Tibial nerve (tissue), 4 donors: ENCODE measurements at places on chromosomes 2 and 18.

GRCh38 chr2:7392076-7392787 is 475.0 kb downstream of the RNF144A start:
- no peak for DNase-seq

- no peak for DNase-seq
These were observed 38.2 kb downstream of the FHOD3 start for GRCh38 chr18:36335476-36336279.

GRCh38 chr2:3039188-3040065 is 338.2 kb downstream of the EIPR1 start:
- DNase-seq: no peak

- DNase-seq: no peak
These were observed 189.1 kb upstream of the BCL2L11 start for GRCh38 chr2:110931648-110932047.

DNA sequence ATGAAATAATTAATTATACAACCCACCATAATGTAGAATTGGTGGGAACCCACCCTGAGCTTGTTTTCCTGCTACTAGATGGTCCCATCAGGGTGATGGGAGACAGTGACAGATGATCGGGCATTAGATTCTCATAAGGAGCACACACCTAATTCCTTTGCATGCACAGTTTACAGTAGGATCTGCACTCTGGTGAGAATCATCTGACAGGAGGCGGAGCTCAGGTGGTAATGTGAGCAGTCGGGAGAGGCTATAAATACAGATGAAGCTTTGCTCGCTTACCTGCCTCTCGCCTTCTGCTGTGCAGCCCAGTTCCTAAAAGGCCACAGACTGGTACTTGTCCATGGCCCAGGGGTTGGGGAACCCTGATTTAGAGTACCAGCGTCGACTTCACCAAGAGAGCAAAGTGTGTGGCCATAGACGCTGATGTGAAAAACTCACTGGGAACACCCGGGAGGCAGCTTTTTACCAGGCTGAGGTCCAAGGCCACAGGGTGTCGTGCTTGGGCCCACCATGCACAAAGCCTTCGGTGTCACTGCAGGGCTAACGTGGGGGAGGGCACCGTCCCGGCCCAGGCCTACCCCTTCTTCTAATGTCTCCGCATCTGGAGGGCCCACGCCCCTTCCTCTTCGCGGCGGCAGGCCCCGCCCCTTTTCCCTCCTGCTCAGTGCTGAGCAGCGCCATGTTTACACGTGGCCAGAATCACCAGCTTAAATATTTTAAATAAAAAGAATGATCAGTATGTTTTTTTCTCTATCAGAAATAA is 296.8 kb upstream of the HDAC4 start:
- DNase-seq: no peak

DNA sequence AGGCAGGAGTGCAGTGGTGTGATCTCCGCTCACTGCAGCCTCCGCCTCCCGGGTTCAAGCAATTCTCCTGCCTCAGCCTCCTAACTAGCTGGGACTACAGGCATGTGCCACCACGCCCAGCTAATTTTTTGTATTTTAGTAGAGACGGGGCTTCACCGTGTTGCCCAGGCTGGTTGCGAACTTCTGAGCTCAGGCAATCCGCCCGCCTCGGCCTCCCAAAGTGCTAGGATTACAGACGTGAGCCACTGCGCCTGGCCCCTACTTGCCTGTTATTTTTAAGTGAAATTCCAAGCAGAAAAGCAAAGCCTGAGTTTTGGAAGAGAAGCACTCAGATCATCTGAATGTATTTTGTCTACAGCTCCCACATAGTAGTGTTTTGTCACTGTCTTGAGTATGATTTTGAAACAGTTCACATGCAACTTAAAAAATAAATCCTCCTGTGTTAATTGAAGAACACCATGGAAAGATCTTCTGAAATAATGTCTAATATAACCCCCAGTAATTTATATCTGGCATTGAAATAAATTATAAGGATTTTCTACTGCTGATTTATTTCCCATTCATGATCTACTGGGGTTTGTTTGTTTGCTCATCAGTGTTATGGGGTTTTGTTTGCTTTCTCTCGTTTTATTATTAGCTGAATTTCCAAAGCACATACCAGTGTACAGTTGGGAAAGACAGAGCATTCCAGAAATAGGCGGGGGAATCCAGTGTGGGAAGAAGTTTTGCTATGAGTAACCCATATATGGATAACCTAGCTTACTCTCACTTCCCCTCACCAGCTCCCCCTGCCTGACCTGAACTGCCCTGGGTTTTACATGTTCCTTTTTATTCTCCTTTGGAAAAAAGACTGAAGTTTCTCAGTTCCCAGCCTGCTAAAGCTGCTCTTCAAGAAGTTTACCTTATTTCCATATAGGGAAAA is 80.1 kb upstream of the MAP3K20 start:
- DNase-seq: no peak

- no peak for DNase-seq
These were observed 803 bp upstream of the FIGN start for GRCh38 chr2:163736433-163737189.

DNA sequence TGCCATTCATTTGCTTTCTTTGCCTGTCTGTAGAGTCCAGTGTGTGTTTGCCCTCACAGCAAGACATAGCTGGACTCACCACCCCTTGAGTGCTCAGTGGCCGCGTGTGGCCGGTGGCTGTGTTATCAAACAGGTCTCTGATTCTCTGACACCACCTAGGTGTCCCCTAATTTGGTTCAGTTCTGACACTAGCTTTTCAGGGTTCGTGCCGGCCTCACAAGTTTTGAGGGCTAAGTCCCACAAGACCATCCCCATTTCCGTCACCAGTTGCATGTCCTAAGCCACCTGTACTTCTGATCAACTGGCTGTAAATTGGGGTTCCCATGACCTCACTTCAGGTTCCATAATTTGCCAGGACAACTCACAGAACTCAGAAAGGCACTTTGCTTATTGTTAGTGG is 23.5 kb downstream of the NCK2 start:
- no peak for DNase-seq

DNA sequence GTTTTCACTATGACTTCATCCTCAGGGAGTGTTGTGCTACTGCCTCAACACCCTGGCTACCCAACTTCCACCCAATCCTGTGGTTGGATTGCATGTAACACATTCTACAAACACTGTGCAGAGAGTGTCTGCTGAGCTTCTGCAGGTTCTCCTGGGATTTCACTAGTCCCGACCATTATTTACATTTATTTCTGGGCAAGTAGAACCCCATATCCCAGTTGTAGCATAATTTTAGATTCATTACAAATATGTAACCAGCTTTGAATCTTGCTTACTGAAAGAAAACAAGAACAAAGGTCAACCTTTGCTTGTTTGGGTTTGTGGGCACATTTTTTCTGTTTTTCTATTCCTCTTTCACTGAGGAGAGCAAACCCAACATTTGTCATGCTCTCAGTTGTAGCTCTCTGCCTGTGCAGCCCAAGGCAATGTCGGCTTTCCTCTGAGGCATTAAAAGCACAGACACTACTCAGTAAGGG is 2036.1 kb upstream of the LRRTM1 start:
- no peak for DNase-seq

- DNase-seq: no peak
These were observed 19.6 kb downstream of the RSAD2 start for GRCh38 chr2:6896930-6897759.

DNA sequence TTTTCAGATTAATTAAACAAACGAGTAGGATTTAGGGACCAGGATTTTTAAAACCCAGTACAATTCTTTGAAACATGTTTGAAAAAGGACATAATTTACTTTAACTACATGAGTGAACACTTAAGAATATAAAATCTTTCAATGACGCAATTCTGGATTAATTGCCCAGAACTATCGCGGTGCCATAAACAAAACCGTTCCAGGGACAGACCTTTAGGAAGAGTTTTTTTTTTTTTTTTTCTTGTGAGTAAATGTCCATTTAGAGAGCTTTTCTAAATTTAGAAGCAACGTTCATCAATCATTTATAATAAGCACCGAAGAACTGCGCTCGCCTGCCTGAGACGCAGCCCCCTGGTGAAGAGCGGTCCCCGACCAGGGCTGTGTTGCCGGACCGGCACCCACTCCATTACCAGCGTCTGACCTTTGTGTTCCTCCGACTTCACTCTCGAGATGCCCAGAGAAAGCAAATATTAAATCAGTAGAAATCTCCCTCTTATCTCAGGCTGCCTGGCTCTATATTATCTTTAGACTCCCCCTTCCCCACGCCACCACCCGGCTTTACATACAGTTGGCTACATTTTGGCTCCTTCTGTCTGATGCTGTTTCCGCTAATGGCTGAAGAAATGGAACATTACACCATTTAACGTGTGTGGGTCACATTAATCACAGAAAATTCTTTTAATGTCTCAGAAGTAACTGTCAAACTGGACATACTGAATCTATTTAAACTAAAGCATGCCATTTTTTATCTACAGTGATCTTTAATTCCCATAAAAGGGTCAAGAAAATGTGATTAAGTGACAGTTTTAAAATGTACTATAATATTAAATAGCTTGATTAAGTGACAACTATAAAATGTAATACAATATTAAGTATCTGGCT is 364.0 kb upstream of the MEIS1 start:
- no peak for DNase-seq

GRCh38 chr2:234808907-234809306 is 142.9 kb upstream of the SH3BP4 start:
- no peak for DNase-seq

- no peak for DNase-seq
These were observed 85.6 kb upstream of the TAF1B start for GRCh38 chr2:9757501-9758264.

DNA sequence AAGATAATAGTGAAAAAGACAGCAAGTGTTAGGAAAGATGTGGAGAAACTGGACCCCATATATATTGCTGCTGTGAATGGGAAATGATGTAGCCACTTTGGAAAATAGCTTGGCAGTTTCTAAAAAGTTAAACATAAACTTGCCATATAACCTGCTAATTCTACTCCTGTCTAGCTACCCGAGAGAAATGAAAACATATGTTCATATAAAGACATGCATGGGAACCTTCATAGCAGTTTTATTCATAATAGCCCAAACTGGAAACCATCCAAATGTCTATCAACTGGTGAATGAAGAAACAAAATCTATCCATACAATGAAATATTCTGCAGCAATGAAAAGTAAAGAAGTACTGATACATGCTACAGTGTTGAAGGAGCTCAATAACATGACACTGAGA is 50.4 kb upstream of the NABP1 start:
- no peak for DNase-seq

DNA sequence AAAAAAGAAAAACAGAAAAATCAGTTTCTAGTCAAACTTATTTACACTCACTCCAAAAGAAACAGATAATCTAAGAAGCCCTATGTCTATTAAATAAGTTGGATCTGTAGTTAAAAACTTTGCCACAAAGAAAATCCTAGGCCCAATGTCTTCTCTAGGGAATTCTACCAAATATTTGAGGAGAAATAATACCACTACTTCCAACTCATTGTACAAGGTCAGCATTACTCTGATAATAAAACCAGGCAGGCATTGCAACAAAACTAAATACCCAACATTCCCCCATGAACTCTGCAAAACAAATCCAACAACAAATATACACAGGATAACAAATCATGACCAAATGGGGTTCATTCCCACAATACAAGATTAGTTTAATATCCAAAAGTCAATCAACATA is 73.8 kb upstream of the ST8SIA5 start:
- no peak for DNase-seq

DNA sequence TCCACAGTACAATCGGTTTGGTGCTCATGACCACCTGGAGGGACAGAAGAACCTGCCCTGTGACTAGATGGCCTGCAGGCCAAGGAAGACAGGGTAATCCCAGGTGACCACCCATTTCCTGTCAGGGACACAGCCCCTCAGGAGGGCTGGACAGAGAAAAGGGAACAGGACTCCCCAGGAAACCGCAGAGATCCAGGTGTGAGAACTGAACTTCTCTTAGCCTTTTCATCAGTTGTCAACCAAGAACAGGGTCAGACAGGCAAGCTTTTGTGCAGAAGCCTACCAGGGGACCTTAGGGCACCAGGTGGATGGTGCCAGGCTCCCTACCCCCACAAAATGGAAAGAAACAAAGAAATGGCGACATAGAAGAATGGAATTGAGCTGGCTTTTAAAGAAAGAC is 132.3 kb downstream of the HDAC4 start:
- DNase-seq: no peak

DNA sequence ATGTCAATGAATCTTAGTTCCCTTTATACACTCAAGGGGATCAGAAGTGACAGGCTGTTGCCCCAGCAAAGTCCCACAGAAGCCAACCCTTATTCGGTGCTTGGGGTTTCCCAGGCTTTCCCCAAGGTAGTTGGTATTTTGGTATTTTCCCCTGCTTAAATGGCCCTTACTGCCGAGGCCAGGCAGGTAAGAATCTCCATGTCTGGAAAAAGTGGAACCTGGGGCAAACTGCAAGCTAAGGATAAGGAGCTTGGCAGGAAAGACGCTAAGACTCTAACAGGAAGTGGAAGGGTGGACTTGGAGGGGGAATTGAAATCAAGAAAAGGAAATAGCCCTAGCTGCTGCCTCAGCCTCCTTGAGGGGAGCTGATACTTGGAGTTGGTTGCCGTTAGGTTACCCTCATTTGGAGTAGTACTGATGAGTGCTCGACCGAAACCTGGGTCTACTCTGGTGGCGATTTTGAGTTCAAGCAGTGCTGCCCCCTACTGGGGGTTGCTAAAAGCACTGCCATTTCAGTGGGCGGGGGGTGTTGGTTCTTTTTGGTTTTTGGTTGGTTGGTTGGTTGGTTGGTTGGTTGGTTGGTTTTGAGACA is 3.3 kb upstream of the GPBAR1 start:
- DNase-seq: no peak

GRCh38 chr2:70523996-70524965 is 29.3 kb downstream of the TGFA start:
- no peak for DNase-seq

DNA sequence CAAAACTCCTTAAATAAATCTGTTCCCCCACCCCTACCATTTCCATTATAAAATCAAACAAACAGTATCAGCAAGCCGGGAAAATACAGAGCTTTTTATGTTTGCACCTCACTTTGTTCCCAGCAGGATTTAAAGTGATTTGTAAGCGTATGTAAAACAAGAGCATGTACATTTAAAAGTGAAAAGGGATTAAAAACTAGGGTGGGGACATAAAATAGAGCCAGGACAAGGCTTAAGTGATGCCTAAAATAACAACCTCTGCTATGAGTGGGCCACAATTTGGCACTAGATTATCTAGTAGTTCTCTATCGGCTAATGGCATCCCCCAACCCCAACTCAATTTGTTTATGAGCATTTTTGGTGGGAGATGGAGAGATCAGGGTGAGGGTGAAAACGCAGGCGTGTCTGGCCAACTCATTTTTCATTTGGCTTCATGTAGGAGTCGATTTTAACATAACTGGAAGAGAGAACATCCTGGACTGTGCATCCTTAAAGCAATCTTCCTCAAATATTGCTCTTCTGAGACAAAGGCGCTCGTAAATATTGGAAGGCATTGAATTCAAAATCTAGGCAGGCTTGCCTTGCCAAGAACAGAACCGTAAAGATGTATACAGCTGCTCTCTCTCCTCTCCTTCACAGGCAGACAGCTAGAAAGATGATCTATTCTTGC is 34.5 kb upstream of the TSPYL6 start:
- DNase-seq: no peak
